ENCODE measurements at places on chromosomes 1 and 21. TPM values are rescaled to one million over a fixed set of nuclear protein-coding genes. Genes with fewer than 3 reads are reported as not detected.

- no peaks in the 10 kb centered on the region for H3K36me3 ChIP-seq
- H3K4me3 ChIP-seq: no peak overlapping the region
- DNase-seq: no peak
- no peak overlapping the region for H3K27ac ChIP-seq
- H3K27me3 ChIP-seq: peaks cover 3% of the 10 kb centered on the region
These were observed 80.0 kb downstream of the CAMK2N1 start for GRCh38 chr1:20405893-20406604.

GRCh38 chr1:171344473-171344820, 30.5 kb downstream of the FMO4 start:
- no peak overlapping the region for H3K4me3 ChIP-seq
- H3K27ac ChIP-seq: no peak overlapping the region
- H3K27me3 ChIP-seq: no peaks in the 10 kb centered on the region

GRCh38 chr1:204894031-204894430, 23.4 kb downstream of the NFASC start:
- no peak for DNase-seq
- no peaks in the 10 kb centered on the region for H3K36me3 ChIP-seq
- no peak overlapping the region for H3K27ac ChIP-seq
- peaks cover 62% of the 10 kb centered on the region for H3K4me1 ChIP-seq
- no peaks in the 10 kb centered on the region for H3K27me3 ChIP-seq

- no peaks in the 10 kb centered on the region for H3K36me3 ChIP-seq
- no peak for DNase-seq
- no peak overlapping the region for H3K27ac ChIP-seq
- H3K4me3 ChIP-seq: no peak overlapping the region
- no peaks in the 10 kb centered on the region for H3K27me3 ChIP-seq
- no peaks in the 10 kb centered on the region for H3K4me1 ChIP-seq
These were observed 6.2 kb downstream of the TNNT2 start for GRCh38 chr1:201371276-201371675.

GRCh38 chr1:212669600-212669999, 30.0 kb downstream of the BATF3 start:
- H3K36me3 ChIP-seq: no peaks in the 10 kb centered on the region
- DNase-seq: no peak
- H3K27ac ChIP-seq: no peak overlapping the region
- H3K27me3 ChIP-seq: no peaks in the 10 kb centered on the region

The PRKAA2 gene
- total RNA-seq: 32.6 TPM

The XCL2 gene
- not detected for total RNA-seq

Measured in esophagus muscularis mucosa (tissue), 4 donors.